Esophagus squamous epithelium (tissue), 5 donors: ENCODE measurements at places on chromosomes 3 and 15.

DNA sequence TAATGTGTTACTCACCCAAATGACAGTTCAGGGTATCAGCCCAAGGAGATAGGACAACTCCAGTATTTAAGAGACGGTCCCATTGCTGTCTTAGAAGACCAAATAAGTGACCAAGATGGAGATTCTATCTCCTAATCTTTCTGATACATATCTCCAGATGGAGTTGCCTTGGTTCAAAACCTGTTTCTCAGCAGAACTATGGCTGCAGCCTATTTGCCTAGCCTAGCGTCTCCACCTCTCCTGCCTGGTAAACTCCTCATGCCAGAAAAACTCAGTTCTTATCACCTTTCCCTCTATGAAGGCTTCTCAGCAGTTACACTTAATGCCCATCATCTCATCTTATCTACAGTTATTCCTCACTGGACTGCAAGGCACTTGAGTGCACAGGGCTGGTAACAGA, 1.2 kb upstream of the CSPG5 start:
- DNase-seq: no peak

DNA sequence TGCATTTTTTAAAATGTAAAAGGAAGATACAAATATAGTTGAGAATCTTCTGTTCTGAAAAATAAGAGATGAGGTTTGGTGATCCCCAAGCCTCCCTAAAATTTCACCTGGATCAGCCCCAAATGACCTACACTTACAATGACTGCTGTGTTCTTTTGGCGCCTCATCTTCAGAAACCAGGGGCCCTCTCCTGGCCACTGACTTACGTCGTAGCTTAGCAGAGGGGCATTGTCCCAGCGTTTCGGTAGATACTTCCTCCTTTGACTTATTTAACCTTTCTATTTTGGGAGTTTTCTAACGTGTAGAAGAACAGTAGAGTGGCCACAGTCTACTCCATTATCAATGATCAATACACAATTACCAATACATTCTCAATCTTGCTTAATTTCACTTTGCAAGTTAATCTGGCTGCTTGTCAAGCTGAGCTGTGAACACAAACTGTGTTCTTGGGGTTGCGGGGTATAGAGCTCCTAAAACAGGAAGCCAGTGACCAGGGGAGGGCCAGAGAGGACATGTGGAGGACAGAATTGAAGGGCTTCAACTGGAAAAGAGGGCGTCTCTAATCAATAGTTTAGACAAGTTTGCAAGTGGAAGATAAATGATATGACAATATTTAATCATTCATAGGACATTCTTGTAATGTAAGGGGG, 419.5 kb downstream of the LPP start:
- DNase-seq: no peak

- no peak for DNase-seq
Observed at GRCh38 chr15:78615151-78615589, 5.6 kb downstream of the CHRNA3 start.

- no peak for DNase-seq
Observed at GRCh38 chr3:31357451-31357850, 175.3 kb upstream of the STT3B start.

DNA sequence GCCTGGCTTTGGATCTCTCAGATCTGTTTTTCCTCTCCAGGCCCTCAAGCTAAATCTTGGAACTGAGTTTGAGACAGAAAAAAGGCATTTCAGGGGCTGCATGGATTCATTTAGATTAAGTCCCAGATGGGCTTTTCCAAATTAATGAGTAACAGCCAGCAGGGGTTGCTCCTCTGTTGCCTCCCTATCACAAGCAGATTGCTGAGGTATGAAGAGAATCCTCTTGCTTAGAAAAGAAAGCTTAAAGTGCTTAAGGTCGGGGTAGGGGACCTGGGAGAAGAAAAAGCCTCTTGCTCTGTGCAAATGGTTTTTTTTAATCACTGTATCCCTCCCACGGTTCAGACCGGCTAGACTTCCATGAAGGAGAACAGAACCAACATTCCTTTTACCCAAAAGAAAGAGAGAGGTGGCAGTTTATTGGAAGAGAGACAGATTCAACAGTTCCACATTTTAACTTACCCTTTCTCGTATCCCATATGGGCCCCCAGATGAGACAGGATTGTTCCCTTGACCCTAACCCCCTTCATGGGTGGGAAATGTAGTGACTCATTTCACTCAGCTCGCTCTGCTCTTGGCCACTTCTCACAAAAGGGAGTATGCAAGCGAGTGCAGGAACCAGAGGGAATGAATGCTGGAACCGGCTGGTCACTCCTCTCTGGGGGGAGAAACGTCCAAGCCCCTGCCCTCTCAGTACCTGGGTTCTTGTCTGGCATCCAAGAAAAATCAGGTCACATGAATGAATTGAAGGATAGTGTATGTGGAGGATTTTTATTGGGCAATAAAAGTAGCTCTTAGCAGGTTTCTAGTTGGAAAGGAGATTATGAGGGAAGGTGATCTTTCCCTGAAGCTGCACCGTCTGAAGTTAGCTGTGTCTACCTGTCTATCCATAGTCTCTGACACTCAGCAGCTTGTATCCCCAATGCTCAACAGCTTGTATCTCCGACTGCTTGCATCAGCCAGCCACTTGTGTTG, 745.2 kb downstream of the SI start:
- no peak for DNase-seq

DNA sequence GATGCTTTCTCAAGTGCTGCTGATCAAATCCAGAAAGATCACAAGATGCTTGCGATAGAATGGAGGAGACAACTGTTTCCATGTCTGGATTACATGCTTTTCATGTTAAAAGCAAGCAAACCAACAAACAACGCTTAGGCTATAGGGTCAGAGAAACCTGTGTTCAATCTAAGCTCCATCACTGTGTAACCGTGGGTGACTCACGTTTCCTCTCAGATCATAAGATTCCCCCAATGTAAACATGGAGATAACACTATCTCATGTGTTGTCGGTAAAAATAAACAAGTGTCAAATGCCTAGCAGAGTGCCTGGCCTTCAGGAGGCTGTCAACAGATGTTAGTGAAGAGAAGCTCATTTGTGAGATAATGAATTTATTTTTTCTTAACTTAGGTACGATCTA, 907.8 kb downstream of the NTRK3 start:
- no peak for DNase-seq

- no peak for DNase-seq
Observed at GRCh38 chr3:115706311-115706829, 83.1 kb downstream of the GAP43 start.

GRCh38 chr15:99113547-99114271, 8.8 kb downstream of the SYNM start:
- DNase-seq: no peak

DNA sequence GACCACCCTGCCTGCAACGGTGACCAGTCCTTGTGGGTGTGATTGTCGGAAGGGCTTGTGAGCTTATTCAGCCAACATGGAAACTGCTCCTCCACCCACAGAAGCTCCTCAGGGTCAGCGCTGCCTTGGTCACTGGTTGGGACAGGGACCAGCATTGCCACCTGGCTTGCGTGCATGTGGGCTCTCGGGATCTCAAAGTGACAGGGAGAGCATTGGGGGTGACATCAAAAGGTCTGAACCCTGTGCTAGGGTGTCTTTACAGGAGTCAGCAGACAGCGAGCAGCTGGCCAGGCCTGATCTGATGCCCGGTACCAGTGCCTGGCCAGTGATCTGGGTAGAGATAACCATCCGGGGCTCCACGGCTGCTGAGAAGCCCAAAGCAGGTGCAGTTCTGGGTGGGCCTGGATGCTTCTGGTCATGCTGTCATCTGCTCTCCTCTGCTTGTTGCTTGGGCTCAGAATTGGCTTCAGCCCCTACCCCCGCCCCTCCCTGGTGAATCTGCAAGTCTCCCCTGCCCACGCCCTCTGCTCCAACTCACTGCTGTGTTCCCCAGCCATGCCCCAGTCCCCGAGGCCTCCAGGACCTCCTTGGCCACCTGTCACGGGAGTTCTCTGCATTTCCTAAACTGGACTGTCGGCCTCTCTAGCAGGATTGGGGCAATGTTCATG, 134.8 kb downstream of the NSMCE3 start:
- no peak for DNase-seq

DNA sequence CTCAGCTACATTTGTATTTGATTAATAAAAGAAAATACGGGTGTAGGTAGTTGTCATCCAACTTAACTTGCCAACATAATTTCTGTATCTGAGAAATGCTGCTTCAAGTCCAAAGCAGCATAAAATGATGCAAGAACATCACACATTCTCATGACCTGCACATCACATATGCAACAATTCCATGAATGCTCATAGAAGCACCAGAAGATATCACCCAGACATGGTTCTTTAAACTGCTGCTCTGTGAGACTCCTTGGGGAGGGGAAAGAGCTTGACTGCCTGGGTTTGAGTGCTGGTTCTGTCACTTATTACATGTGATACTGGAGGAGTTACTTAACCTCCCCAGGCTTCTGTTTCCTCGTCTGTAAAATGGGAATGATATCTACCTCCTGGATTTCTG, 39.4 kb downstream of the CHST14 start:
- no peak for DNase-seq

- no peak for DNase-seq
Observed at GRCh38 chr15:70463453-70463834, 299.9 kb downstream of the UACA start.

- DNase-seq: no peak
Observed at GRCh38 chr15:96600350-96600749, 269.9 kb downstream of the NR2F2 start.

GRCh38 chr15:43103907-43104306, 1.9 kb downstream of the UBR1 start:
- DNase-seq: no peak

DNA sequence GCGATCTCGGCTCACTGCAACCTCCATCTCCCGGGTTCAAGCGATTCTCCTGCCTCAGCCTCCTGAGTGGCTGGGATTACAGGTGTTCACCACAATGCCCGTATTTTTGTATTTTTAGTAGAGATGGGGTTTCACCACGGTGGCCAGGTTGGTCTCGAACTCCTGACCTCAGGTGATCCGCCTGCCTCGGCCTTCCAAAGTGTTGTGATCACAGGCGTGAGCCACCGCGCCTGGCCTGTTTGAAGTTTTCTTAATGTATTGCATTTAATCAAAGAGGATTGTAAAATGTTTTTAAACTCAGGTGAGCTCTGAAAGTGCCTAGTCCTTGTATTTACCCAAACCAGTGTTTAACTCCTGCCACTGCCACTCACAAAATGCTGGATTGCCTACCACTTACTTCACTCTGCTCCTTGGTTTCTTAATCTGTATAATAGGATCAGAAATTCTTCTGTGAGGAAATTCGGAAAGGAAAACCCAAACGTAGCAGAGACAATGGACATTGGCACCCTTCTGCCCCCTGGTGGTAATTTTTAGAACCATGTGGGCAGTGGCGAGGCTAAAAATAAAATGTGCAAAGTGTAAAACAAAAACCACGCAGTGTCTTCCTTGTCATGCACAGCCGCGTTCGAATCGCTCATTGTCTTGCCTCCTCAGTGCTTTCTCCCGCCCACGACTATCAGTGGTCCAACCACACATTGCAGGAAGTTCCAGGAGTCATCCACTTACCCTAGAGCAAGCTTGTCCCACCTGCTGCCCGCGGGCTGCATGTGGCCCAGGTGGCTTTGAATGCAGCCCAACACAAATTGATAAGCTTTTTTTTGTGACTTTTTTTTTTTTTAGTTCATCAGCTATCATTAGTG, 27.3 kb downstream of the CEP19 start:
- DNase-seq: no peak

GRCh38 chr15:70480196-70480856, 283.0 kb downstream of the UACA start:
- DNase-seq: no peak

- no peak for DNase-seq
Observed at GRCh38 chr15:66253418-66254088, at the start of gene MEGF11. TSS of gene MEGF11 (minus strand) at chr15:66253750. CDS start at chr15:66128403, 125,347 bp downstream.

DNA sequence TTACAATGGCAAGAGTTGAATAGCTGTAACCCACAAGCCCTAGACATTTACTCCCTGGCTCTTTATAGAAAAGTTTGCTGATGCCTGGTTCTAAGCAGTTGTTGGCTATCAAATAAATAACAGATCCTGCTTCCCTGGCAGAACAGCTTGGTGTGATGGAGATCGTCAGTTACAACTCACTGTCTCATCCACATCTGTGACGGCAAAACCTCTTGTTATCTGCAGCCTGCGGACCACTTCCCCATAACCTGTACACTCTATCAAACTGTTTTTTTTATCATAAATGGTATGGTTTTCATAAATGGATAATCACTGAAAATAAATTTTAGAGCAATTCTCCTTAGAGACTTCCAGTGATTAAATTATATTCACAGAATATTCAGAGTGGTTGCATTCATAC, 14.1 kb downstream of the ZDHHC3 start:
- DNase-seq: no peak

DNA sequence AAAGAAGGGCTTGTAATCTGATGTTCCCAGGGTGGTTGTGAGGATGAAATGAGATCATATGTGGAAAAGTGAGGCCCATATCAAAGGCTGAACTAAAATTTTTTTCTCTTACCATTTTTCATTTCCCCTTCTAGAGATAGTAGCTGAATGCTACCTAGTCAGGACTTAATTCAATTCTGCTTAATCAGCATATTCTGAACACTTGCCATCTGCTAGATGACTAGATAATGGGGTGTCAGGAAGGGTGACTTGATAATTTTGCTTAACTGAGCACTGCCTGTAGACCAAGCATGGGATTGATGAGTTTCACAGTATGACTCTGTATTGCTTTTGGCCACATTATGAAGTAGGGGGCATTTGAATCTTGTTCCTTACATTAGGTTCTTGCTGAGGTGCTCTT, 136.2 kb downstream of the CHST2 start:
- no peak for DNase-seq

- DNase-seq: no peak
Observed at GRCh38 chr3:57927916-57928315, 80.3 kb upstream of the FLNB start.

- no peak for DNase-seq
Observed at GRCh38 chr3:69764121-69764741, 25.0 kb downstream of the MITF start.

GRCh38 chr3:103818800-103819199, 1384.0 kb downstream of the ZPLD1 start:
- DNase-seq: no peak

- DNase-seq: no peak
Observed at GRCh38 chr3:123743121-123743520, 141.0 kb downstream of the MYLK start.

DNA sequence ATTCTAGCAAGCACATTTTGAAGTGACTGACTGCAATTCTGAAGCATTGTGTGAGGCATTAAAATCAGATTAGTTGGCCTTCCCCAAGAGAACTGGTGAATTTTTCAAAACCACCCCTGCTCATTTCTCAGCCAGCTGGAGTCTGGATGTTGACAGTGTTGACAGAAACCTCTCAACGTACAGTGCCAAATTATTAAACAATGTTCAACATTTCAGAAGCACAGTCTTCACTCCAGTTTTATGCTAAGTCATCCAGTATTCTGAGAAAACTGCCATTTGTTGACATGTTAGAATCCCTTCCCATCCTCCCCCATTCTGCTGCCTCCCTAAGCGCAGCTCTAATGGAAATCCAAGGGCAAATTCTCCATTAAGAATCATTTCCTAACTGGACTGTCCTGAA, 369.3 kb upstream of the TRIM42 start:
- DNase-seq: no peak

GRCh38 chr3:106337116-106337515, 468.3 kb upstream of the CBLB start:
- DNase-seq: no peak
